Natural killer cell treated with Interleukin-12 subunit alpha and Interleukin-12 subunit beta and Interleukin-15 and Interleukin-18, amount 100 ng/mL, for 72 hours (primary cell): ENCODE measurements at places on chromosomes 12 and 14.

DNA sequence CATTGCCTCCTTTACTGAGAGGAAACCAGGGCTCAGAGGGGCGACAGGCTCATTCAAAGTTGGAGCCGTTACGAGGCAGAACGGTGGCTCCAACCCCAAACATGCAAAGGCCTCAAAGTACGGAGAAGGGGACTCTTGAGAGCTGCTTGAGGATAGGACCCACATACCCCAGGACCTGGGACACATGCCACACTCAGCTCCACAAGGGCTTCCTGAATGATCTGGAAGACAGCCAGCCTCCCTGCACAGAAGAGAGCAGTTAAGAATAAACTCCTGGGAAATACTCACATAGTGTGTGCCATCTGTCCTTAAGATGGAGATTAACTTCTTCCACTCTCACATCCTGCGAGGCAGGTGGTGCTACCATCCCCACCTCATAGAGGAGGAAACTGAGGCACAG lies 26.6 kb upstream of the NXPH4 start:
- no peak for DNase-seq

DNA sequence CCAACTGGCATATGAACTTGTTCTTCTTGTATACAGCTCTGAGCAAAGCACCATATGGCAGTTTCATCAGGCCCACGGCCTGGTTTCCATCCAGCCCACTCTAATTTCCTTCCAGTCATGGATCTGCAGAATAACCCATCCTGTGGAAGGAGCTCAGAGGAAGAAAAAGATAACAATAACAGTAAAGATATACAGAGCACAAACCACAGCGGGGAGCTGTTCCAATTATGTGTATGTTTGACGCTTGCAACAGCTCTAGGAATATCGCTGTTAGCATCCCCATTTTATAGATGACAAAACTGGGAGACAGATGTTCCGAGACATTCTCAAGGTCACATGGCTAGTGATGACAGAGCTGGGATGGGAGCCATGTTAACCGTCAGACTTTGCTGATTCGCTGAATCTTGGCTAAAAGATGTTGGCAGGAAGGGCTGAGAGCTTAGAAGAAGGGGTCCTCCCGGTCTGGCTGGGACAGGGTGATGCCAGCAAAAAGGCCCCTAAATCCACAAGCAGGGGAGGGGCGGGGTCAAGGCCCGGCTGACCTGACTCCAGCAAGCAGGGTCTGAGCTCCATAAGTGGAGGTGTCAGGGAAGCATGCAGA lies 34.4 kb upstream of the CIPC start:
- DNase-seq: peak; percentile 8

DNA sequence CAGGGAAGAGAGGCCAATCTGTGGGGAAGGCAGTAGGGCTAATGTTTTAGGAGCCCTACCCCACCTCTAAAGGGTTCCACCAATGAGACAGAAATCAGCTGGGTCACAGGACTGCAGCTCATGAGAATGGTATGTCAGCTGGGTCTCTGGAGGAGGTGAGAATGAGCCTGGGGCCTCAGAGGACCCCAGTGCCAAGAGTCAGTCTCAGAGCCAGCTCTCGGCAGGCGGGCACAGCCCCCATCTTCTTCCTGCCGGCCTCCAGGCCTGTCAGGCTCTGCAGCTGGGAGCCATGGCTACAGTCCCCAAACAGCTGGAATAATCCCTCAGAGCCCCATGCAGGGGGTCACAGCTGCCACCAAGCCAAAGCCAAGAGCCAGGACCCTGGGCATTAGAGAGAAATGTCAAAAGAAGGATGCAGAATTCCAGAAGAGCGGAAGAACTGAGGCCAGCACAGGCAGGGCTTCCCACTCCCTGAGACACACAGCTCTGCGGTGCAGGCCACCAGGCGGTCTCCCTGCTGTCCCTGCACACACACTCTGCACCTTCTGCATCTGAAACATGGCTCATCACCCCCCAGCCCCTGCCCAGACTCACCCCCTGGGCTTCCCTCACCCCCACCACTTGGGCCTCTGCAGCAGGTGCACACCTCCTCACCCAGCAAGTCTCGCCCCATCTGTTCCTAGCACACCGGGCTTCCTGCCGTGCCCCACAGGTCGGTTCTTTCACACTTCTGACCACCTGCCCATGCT lies 26.0 kb downstream of the ITPK1 start:
- DNase-seq: no peak

GRCh38 chr12:29782285-29782870 lies 1.4 kb downstream of the TMTC1 start:
- no peak for DNase-seq

GRCh38 chr14:51382506-51382905 lies 142.5 kb downstream of the TMX1 start:
- DNase-seq: no peak

DNA sequence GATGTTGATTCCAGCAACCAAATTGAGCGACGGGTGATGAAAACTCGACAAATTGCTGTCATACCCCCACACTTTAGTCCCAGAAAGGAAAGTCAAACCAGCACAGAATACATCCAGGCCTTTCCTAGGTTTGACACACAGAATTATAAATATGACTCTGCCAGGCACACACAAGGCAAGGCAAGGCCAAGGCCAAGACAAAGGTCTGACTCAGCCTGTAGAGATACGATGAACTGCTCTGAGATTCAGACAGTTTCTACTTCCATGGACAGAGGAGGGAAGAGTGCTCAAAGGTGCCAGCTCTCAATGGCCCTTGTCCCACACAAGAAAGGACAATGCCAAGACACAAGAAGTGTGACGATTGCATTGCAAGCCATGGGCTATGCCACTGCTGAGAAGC lies 880.2 kb upstream of the TMEM132C start:
- DNase-seq: no peak
